Stimulated activated CD4-positive, alpha-beta T cell treated with anti-CD3 and anti-CD28 coated beads, Interleukin-12 subunit alpha, Interleukin-12 subunit beta, amount 100 ng/mL, for 24 hours (primary cell): ENCODE measurements at places on chromosomes 7 and 10.

- no peak for DNase-seq
These were observed 764 bp upstream of the TCF7L2 start for GRCh38 chr10:112949143-112949823.

- DNase-seq = no peak
These were observed 98.2 kb downstream of the RNF216 start for GRCh38 chr7:5683280-5683670.

GRCh38 chr7:4754433-4755010 lies 20.9 kb upstream of the AP5Z1 start:
- DNase-seq = no peak

- DNase-seq = no peak
These were observed 17.1 kb downstream of the WIPI2 start for GRCh38 chr7:5207131-5207530.

DNA sequence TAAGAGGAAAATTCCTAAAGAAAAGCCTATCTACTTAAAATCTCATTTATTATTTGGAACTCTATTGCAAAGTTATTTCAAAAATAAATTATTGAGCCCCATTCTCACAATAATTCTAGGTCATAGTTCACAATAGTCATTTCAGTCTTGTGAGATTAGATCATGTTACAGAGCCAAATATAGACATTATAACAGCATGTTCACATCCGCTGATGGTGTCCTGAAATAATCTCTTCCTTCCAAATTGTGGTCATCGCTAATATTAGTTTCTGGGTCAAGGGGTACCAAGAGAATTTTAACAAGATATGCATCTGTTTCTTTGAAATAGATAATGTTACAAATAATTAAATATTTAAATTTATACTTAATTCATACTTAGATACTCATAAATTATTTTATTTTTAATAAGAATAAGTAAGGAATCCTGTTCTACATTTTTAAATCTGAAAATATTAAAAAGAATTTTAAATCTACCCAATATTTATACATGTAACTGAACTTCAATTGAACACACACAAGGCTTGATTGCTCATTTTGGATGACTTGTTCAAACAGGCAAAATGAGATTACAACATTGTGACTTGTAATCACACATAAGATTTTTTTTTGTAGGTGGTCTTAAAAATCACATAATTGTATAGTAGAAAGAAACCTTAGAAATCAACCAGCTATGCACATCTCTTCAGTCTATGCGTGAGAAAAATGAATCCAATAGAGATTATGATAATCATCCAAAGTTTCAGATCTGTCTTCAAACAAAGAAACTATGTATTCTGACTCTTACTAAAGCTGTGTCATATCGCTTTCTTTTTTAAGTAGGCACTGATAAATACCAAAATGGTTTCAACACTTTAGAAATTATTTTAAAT lies 13.1 kb downstream of the GNAT3 start:
- no peak for DNase-seq

DNA sequence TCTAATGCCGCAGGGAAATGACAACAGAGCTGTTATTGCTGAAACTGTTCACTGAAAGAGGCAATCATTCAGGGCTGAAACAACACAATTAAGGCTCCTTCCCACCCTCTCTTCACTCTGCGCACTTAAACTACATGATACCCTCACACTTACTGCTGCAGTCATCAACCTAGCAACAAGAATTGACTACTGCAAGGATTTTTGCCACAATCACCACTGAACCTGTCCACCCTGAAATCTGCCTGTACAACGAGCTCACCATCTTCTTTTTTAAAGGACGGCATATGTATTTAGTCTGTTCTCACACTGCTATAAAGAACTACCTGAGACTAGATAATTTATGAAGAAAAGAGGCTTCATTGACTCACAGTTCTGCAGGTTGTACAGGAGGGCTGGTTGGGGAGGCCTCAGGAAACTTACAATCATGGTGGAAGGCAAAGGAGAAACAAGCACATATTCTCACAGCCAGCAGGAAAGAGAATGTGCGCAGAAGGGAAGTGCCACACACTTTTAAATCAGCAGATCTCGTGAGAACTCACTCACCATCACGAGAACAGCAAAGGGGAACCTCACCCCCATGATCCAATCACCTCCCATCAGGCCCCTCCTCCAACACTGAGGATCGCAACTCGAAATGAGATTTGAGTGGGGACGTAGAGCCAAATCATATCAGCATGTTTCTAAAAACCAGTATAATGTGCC lies 131.7 kb downstream of the SORCS1 start:
- no peak for DNase-seq

GRCh38 chr10:35492386-35493195 lies 112.5 kb upstream of the GJD4 start:
- DNase-seq = no peak

DNA sequence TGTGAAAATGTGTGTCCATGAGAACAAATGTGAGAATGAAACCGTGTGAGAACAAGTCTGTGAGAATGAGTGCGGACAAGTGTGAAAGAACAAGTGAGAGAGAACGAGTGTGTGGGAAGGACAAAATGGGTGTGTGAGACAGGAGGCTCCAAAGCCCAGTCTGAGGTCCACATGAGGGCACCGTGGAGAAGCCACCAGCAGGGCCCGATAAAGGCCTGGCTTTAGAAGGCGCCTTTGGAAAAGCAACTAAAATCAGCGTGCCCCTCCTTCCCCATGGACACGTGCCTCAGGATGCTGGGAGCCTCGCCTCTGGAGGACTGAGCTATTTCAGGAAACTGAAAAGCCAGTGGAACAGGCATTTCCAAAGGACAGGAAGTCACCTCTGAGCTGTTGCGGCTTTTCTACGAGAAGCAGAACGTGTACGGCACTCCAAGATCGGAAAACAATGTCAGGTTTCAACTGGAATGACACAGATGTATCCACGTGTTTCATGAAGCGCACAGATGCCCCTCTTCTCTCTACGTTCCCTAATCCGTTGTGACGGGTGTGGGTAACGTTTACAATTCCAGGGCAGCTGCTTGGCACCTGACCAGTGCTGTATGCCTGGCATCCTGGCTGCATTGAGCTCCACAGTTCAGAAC lies 46.4 kb downstream of the ESYT2 start:
- DNase-seq = no peak

DNA sequence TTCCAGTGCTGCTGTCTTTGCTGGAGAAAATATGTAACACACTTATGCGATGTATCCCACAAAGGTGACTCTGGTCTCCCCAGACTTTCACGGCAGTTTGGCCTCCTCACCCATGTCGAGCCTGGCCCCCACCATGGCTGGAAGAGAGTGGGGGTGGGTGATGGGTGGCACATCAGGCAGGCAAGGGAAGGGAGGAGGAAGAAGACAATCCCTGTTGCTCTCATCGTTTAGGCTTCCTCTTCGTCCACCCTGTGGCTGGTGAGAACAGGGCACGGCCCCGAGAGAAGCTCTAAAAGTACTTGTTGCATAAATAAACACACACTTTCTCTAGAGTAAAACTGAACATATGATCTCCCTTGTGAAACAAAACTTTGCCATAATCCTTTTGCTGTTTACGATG lies 11.2 kb upstream of the NPS start:
- no peak for DNase-seq

DNA sequence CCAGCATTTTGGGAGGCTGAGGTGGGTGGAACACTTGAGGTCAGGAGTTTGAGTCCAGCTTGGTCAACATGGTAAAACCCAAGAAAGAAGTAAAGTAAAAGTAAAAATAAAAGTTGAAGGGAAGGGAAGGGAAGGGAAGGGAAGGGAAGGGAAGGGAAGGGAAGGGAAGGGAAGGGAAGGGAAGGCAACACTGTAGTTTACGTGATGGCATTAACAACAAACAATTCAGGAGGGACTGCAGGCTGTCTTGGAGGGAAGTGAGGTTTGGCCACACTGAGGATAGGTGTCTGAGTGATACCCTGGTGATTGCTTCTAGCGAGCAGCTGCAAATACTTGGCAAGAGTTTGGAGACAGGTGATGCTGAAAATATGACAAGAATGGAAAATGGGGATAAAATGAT lies 298.0 kb downstream of the CALN1 start:
- no peak for DNase-seq

DNA sequence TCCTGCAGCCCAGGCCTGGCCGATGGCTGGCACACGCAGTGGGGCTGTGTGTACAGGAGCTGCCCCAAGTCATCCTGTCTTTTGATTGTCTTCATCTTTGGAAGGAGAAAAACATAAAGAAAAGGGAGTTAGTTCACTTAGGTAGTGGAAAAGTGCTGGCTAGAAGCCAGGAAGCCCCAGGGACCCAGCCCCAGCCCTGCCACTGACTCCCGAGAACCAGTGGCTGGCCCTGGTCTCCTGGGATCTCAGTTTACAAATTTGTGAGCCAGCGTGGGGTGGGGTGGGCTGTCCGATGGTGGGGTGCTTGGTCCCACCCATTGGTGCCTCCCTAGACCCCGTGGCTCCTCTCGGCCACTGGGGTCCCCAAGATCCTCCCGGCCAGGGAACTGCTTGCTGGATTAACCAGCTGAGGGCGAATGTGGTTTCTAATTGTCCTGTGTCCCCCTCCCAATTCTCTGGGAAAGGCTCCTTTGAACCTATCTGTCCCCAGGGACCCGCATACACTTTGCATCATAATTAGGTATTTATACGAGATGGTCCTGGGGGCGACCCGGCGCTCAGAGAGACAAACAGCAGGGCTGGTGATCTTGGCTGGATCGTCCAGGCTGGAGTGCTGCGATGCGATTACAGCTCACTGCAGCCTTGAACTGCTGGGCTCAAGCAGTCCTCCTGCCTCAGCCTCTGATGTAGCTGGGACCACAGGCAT lies 16.3 kb upstream of the CHST12 start:
- no peak for DNase-seq

- DNase-seq = no peak
These were observed 4.1 kb upstream of the NT5C2 start for GRCh38 chr10:103197174-103197573.

GRCh38 chr7:108205311-108205710 lies 75.2 kb upstream of the LAMB4 start:
- DNase-seq = no peak

- DNase-seq = no peak
These were observed 14.5 kb downstream of the XRCC2 start for GRCh38 chr7:152661479-152661878.

DNA sequence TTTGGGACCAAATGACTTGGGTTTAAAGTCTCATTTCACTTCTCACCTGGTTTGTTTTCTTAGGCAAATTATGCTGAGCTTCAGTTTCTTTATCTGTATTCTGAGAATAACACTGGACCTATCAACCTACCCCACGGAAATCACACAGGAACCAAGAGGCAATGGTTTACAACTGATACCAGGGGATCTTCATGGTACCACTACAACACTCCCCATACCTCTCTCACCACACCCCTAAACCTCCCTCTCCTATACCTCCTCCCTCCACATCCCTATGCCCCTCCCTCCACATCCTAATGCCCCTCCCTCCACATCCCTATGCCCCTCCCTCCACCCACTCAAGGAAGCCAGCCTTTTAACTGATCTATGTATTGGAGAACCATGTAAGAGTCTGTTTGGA lies 9.9 kb downstream of the FAM204A start:
- no peak for DNase-seq

GRCh38 chr10:111077785-111078504 lies 1.1 kb downstream of the ADRA2A start:
- no peak for DNase-seq

DNA sequence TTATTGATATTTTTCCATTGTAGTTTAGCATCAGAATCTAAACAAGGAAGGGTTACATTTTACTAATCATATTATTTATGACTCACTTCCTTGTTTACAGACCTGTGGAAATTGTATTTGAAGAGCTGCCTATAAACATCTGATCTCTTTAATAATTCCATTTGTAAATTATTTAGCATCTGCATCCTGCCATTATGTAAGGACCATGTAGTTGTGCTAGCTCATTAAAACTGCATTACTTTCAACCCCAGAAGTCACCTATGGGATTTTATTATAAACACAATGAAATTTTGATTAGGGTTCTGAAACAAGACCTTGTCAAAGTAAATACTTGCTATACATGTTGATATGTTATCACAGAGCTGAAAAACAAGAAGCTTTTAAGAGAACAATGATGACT lies 146.8 kb upstream of the SLC26A5 start:
- no peak for DNase-seq

DNA sequence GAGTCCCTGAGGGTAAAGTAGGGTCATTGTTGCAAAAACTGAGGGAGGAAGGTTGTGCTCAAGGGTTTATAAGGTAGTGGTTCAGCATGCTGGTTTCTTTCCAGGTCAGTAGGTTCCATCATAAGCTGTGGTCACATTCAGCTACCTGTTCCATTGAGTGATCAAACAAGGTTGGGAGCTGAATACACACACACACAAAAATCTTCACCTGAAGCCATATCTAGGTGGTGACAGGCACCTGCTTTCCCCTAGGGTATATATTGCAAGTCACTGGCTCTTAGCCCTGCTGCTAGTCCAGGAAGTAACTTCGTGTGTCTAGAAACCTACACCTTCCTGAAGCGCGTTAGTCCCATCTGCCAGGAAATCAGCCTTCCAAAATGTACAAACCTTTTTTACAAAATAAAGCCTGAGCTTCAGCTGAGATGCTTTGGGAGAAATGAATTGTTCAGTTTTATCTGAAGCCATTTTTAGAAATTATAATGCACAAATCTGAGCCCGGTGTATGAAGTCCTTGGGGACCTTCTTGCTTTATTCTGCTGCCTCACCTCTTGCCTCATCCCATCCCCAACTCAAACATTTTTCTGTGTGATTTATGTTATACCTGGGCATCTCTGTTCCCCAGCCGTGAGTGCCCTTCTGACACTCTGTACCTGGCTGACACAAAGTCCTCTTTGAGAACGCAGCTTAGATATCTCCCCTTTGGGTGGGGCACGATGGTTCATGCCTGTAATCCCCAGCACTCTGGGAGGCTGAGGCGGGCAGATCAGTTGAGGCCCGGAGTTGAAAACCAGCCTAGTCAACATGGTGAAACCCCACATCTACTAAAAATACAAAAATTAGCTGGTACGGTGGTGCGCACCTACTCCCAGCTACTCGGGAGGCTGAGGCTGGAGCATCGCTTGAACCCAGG lies 10.6 kb upstream of the LAMTOR4 start:
- DNase-seq = no peak

DNA sequence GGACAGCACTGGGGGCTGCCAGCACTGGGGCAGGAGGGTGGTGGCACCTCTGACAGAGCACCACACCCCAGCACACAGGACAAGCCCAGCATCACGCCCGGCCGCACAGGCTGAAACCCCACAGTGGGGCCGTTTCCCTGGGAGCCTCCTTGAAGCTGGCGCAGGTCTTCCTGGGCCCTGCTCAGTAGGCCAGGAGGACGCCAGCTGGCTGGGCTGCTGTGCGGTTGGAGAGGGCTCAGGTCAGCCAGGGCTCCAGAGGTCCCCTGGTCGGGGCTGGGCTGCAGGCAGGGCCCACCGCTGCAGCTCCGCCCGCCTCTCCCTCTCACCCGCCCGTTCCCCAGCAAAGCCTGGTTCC lies 137.3 kb downstream of the TCERG1L start:
- no peak for DNase-seq

GRCh38 chr7:100577507-100577906 lies 3.8 kb upstream of the SAP25 start:
- no peak for DNase-seq

GRCh38 chr10:65779985-65780384 lies 1145.9 kb upstream of the LRRTM3 start:
- no peak for DNase-seq
